Fibroblast of lung (primary cell): ENCODE measurements at places on chromosomes 2 and 18. TPM values are rescaled to one million over a fixed set of nuclear protein-coding genes. Genes with fewer than 3 reads are reported as not detected.

GRCh38 chr2:173681881-173682650 lies 283.1 kb downstream of the SP3 start:
- H3K27me3 ChIP-seq, result peaks cover 4% of the 10 kb centered on the region
- H3K36me3 ChIP-seq, result no peaks in the 10 kb centered on the region
- H3K4me3 ChIP-seq, result no peak overlapping the region
- no peak overlapping the region for H3K27ac ChIP-seq
- H3K4me1 ChIP-seq, result no peaks in the 10 kb centered on the region

DNA sequence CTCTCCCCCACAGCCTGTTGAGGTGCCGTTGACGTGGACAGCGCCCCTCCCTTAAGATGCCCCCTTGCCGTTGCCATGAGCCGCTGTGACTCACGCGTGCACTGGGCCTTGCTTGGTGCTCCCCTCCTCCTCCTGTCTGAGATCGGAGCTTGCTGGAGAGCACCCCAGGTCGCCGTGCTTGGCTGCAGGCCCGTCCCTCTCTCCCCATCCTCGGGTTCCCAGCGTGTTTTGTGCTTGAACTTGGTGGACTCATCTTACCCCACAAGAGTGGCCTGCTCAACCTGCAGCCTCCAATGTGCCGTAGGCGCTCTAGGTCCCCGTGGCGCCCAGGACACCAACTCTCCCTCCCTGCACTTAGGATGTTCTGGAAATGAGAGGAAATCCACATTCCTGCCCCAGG lies 39.9 kb downstream of the GBX2 start:
- H3K36me3 ChIP-seq, result no peaks in the 10 kb centered on the region
- no peaks in the 10 kb centered on the region for H3K4me1 ChIP-seq
- H3K4me3 ChIP-seq, result no peak overlapping the region
- DNase-seq, result peak; percentile 7

The ZNF804A gene
- total RNA-seq, result 0.77 and 3.0 TPM in 2 replicates

The CGREF1 gene
- total RNA-seq, result 2.3 and 10.0 TPM in 2 replicates
